ENCODE measurements at places on chromosomes 11 and 22. TPM values are rescaled to one million over a fixed set of nuclear protein-coding genes. Genes with fewer than 3 reads are reported as not detected.

VPREB1 gene
- polyA plus RNA-seq = not detected

DNA sequence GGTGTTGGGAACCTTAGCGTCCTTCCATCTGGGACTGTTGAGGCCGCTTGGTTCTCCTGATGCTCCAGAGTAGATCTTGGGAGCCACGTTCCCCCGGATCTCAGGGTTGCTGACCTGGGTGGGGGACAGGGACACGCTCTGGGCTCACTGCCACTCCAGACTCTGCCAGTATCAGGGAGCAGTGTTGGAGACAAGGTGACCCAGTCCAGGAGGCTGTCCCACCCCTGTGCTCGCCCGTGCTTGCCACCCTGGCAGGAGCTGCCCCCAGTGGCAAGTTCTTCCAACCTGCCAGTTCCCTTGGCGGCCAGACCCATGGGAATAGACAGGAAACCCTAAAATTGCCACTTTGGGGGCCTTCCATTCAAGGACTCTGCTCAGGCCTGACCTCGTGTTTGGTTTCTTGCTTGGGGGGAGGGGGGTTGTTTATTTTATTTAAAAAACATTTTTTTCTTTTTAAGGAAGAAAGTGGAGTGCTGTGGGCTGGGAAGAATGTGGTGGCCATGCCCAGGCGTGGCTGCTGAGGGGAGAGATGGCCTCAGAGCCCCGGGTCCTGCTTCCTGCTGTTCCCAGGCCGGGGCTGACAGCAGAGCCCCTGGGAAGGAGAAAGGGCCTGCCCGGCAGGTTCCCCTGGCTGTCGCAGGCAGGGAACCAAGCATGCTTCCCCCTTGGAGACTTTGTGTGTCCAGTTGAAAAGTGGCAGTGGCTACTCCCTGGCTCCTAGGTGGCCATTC lies 7.2 kb downstream of the GRK2 start:
- no peak for DNase-seq

DNA sequence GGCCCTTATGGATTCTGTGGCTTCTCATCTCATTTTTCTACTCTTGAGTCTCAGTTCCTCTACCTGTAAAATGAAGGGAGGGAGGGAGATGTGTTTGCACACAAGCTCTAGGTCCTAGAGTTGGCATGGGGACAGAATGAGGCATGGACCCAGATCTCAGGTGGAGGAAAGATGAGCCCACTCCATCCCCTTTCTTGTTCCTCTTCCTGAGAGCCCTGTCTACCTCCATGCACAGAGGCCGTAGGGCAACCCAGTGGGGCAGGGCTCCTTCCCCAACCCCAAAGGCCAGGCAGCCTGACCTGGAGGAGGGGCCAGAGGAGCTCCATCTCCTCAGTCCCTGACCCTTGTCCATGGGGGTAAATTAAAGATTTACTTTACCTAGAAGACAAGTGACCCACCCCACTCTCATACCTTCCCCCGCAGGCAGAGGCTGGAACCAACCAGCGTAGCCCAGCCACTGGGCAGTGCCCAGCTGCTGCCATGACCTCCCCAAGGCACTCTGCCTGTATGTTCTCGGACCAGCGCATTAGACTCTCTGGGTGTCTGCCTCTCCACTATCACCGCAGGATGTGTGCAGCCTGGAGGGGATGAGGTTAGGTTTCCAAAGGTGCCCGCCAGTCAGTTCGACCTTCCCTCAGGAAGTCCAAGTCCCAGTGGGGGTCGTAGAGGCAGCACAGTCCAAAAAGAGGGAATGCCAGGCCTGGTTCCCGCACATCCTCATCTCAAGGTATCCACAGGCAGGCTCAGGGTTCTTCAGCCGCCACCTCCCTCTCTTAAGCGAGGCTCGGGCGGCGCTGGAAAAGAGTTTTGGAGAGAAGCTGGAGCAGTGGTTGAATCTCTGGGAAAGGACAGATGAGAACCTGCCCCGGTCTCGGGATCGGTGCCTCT lies 3.0 kb downstream of the SMTN start:
- no peak for DNase-seq

GRCh38 chr11:113001709-113002108 lies 40.5 kb downstream of the NCAM1 start:
- no peak for DNase-seq

PGA3 gene
- polyA plus RNA-seq = not detected

DNA sequence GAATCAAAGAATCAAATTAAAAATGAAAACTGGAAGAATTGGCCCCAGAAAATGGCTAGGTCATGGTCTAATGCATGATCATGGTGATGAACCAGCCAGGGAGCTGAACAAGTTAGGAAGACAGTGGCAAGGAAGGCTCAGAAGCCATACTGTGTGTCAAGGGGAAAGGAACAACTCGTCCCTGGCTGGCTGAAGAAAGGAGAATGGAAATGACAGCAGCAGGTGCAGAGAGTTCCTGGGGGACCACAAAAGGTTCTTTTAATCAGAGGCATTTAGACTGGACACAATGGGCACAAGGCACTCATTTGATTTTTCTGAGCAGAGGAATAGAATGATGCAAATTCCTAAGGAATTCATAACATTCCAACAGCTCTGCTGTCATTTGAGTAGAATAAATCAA lies 209.9 kb downstream of the LARGE1 start:
- no peak for DNase-seq

- DNase-seq = no peak
Observed at GRCh38 chr11:85854212-85854556, 999 bp upstream of the CCDC83 start.

DNA sequence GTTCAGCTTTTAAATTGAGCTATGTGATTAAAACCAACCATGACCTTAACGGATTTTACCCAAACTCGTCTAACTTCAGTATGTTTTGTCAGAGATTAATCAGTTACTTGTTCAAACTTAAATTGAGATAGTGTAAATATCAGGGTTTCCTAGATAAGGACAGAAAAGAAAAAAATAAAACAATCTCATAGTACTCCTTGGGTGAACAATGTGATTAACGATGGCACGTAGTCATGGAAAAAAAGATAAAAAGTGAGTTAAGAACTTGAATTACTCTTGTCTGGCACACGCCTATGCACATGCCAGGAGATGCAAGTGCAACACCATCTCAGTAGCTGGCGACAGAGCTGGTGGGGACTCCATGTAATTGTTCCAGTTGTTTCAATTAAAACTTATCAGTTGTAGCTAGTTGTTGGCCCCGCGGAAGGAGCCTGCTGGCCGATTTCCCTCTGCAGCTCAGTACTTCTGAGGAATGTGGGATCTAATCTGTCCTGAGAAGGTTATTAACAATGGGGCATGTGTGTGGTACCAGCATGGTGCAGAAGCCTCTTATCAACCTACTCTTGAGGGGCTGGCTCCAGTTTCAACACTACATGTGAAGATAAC lies 3.0 kb downstream of the RASSF10 start:
- DNase-seq = no peak

USP2 gene
- 0.48 TPM for polyA plus RNA-seq

GRCh38 chr22:45860201-45860600 lies 116.8 kb downstream of the WNT7B start:
- DNase-seq = no peak

FAM111A gene
- 14.2 TPM for polyA plus RNA-seq
